Midbrain (tissue), 1 donor: ENCODE measurements at places on chromosomes 3 and 15.

DNA sequence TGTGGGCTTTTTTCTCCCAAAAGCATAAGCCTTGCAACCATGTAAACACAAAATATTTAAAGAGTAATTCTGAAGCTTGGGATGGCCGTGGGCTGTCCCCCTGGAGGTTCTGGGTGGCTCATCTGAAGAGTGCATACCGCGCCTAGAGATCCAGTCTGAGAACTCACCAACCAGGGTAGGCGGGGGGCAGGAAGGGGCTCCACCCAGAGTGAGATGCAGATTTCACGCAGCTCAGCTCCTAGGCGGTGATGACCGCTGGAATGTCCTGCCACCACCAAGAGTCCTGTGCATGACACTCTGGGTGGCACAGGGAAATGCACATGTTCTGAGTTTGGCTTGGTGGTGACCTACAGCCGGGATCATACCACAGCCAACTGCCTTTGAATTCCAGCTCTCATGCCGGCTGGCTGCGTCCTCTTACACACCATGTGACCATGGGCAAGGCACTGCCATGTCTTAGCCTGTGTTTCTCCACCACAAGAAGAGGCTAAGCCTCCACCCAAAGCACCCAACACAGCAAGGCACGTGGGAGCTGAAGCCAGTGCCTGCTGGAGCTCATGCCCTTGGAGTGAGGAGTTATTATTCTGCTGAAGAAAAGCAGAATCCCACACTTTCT is 125.1 kb upstream of the IQSEC1 start:
- DNase-seq: no peak

GRCh38 chr15:62889734-62890505 is 152.6 kb upstream of the TPM1 start:
- DNase-seq: no peak

DNA sequence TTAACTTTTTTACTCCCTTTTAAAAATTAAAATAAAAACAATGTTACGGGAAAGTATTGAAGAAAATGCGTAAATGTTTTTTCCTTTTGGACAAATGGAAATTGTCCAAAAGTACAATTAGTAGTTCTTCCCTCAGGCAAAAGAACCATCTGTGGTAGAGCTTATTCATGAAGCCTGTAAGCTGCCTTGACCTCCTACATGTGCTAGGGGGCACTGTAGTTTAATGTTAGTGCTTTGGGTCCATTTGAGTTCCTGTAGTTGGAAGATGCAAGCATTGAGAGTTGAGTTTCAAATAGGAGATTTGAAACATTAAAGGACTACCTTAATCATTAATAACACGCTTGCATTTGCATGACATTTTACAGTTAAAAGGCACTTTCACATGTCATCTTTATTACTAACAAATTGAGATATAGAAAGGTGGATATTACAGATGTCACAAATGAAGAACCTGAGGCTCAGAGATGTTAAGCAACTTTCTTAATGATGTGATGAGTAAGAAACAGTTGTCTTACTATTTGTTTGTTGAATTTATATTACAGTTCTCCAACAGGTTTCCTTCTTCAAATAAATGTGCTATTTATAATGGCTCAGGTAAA is 1.8 kb upstream of the ZNF385D start:
- peak; percentile 34 for DNase-seq

DNA sequence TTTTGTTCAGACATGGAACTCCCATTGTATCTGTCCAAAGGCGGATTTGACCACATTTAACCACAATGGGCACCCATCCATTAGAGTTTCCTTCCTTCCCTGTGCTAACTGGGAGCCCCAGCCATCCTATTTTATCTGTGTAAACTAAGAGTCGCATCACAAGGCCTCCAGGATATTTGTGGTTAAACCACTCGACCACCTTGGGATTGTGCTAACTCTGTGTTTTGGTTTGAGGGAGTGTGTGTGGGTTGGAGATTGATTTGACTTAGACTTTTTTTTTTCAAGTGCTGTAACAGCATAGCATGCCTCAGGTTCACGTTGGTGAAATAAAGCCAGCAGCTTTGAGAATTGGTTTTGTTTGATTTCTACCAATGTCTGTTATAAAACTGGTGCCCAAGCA is 100.4 kb upstream of the TP63 start:
- DNase-seq: no peak
